ENCODE measurements at places on chromosomes 16 and 17.
A peak's percentile ranks its signal among the peaks of the same experiment; 100 is the strongest.

GRCh38 chr16:71626018-71626857 lies at the start of gene MARVELD3:
TSS of gene MARVELD3 (plus strand) at chr16:71626184. CDS start at chr16:71626230, 46 bp downstream.
- peak; percentile 60 for DNase-seq

DNA sequence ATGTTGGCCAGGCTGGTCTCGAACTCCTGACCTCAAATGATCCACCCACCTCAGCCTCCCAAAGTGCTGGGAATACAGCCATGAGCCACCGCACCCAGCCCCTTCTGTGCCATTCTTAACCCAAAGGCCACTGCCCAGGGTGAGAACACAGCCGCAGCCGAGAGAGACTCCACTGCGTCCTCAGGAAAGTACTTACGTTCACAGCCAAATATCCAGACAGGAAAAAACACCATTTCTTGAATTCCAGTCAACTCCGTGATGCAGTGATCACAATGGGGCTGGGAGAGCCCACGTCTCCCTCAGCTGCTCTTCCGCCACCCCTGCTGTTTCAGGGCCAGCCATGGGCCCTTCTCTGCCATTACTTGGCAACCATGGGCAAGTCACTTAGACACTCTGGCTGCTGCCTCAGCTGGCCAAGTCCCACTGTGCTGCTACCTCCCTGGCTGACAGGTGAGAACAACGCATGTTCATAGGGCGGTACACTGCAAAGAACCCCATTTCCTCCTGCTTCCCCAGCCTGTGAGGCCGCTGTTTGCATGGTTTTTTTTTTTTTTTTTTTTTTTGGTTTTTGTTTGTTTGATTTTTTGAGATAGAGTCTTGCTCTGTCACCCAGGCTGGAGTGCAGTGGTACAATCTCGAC lies 4.3 kb downstream of the CDIP1 start:
- no peak for DNase-seq

DNA sequence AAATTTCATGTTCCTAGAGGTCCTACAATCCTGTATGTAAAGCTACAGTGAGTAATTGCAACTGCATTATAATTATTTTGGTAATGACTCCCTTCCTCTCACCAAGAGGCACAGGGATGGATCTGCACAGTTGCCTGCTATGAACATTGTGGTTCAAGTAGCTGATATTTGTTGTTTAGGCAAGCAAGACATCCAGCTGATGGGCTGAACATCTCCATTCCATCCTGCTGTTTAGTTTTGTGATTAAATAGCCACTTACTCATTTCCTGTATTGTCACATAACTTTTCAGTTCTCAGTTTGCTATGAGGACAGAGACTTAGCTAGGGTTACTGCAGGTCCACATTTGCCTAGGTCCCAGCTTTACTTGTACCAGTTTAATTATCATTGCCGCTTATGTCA lies 181.2 kb upstream of the TBX2 start:
- DNase-seq: no peak

DNA sequence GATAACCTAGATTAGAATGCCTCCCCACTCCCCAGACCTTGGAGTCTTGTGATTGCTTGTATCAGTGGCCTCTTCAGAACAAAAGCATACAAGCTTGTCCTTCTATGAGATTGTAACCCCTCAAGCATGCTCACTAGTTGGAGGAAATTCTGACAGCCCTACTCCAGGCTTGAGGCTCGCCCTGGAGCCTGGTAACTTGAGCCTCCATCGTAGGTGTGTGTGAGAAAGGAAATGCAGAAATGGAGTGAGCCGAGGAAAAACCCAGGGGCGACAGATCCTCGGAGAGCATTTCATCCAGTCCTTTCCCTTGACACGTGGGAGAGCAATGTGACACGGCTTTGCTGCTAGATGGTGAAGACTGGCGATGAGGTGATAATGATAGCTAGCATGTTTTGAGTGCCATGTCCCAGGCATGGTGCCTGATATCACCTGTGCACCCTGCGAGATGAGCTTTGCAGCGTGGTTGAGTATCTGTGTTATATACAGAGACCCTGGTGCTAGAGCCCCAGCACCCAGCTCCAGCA lies 31.2 kb downstream of the GNAO1 start:
- no peak for DNase-seq

DNA sequence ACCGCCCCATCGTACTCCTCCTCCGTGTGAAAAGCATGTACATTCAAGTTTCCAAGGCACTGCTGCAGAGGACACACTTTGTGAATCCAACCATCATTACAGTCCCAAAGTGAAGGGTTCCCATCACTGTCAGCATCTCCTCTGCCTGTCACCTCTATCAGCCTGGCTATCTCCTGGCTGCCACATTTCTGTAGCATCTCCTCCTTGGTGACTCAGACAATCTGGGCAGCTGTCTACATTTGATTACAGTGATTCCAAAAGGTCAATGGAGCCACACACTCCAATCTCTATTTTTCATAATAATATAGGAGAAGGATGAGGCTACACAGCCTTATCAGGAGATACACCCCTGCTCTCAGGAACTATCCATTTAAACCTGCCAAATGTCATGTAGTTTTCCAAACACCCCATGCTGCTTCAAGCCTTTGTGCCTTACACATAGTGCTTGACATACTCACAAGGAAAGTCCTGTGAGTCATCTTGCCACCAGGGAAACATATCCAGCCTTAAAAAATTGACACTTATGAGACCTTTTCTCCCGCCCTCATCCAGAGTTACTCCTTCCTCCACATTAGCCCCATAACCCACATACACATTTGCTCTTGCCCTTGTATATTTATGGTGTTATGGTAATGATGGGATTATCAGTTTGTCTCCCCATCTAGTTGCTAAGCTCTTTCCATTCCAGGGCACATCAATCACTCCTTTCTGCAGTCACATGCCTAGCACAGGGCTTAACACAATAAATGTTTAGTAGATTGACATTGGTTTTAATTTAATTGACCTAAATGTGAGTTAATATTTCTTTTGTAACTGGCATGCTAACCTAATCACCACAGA lies 250.1 kb upstream of the CDH5 start:
- no peak for DNase-seq

DNA sequence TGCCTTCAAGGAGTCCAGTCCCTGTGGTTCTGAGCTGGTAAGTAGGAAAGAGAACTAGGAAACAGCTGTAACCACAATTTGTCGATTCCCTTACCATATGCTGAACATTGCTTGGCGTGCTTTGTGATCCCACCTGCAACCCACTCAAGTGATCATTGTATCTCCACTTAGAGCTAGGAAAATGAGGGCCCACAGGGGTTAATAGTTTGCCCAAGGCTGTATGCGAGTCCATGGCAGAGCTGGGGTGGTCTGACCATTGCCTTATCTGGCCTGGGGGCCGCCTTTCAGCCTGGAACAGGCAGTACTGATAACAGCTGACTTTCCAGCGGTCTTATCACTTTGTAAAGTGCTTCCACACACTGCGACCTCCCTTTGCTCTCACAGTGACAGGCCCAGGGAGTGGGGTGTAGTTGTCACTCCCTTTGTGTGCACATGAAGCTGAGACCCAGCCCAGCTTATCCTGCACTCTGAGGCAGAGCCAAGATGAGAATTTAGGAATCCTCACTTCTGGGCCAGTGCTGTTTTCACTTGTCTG lies 9.8 kb downstream of the MYL4 start:
- no peak for DNase-seq

DNA sequence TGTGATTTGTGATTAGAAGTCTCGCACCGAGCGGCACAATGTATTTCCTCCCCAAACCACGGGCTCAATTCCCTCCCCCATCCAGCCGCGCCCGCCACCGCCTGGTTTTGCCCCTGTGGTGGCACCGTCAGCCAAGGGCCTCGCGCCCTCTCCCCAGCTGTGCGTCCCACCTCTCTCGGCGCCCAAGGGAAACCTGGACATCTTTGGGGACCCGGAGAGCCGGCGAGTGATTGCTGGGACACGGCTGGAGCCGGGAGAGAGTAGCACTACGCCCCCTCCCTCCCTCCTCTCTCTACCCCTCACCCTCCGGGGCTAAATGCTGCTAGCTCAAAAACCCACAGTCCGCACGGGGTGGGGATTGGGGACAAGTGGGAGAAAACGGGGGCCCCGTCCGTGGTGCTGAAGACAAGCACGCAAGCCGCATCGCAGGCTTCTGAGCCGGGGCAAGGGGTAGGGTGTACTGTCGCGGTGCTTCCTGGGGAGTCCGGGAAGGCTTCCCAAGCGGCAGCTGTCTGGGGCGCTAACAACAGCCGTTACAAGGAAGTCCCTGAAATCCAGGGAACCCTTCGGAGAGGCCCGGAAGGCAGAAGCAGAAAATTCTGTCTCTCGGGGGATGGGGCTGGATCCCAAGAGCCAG lies 1.4 kb downstream of the CBLN1 start:
- DNase-seq: peak; percentile 33

GRCh38 chr16:28140788-28141618 lies 70.8 kb downstream of the XPO6 start:
- DNase-seq: no peak

GRCh38 chr17:50064253-50065001 lies 8.5 kb downstream of the ITGA3 start:
- no peak for DNase-seq

GRCh38 chr16:28062261-28062846 lies 1.2 kb downstream of the GSG1L start:
- DNase-seq: no peak

- no peak for DNase-seq
Observed at GRCh38 chr17:15663691-15664090, 20.4 kb downstream of the TRIM16 start.

DNA sequence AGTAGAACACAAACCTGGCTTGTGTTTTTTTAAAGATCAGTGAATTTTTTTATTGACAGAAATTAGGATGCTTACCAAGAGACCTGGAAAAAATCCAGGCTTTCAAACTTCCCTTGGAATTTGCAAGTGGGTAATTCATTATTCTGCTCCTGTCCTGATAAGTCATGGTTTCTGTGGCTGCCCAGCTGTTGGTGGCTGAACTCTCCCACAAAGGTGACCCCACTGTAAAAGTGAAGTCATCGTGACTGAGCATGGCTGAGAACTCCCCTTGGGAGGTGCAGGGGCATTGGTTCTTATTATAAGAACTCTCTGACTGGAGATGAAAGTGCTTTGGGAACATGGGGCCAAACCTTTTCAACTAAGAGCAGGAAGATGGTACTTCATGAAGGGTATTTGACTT lies 46.6 kb upstream of the TANC2 start:
- no peak for DNase-seq

GRCh38 chr17:45221081-45222013 lies at the start of gene FMNL1:
TSS of gene FMNL1 (plus strand) at chr17:45221885. CDS start at chr17:45222125, 240 bp downstream.
- DNase-seq: peak; percentile 71

- DNase-seq: peak; percentile 44
Observed at GRCh38 chr17:32303781-32304288, 38.1 kb downstream of the C17orf75 start.

- no peak for DNase-seq
Observed at GRCh38 chr17:56314026-56314425, 160.8 kb downstream of the ANKFN1 start.

GRCh38 chr17:28878981-28879380 lies 18.6 kb downstream of the FLOT2 start:
- no peak for DNase-seq

- DNase-seq: no peak
Observed at GRCh38 chr16:65136681-65137080, 14.8 kb upstream of the CDH11 start.

- DNase-seq: no peak
Observed at GRCh38 chr16:28182183-28182582, 29.6 kb downstream of the XPO6 start.

GRCh38 chr16:34078691-34079090 lies 619.3 kb downstream of the TP53TG3F start:
- no peak for DNase-seq
